GDM1 (cell line): ENCODE measurements at places on chromosomes 2 and 18.

DNA sequence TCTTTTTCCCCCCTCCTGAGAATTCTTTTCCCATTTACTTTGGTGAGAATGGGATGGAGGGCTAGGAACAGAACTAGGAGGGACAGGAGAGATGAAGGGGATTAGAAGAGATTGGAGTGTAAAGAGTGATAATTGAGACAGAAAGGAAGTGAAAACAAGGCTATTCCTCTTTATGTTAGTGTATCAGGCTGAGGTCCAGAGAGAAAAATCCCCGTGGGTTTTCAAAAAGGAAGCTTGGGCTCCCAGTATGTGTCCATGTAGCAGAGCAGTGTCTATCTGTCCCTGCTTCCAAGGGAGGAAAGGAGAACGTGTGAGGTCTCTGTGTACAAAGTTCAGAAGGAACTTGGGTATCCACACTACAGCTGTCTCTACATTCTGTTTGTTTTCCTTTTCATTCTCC is 59.9 kb upstream of the KCNE4 start:
- no peak for DNase-seq

DNA sequence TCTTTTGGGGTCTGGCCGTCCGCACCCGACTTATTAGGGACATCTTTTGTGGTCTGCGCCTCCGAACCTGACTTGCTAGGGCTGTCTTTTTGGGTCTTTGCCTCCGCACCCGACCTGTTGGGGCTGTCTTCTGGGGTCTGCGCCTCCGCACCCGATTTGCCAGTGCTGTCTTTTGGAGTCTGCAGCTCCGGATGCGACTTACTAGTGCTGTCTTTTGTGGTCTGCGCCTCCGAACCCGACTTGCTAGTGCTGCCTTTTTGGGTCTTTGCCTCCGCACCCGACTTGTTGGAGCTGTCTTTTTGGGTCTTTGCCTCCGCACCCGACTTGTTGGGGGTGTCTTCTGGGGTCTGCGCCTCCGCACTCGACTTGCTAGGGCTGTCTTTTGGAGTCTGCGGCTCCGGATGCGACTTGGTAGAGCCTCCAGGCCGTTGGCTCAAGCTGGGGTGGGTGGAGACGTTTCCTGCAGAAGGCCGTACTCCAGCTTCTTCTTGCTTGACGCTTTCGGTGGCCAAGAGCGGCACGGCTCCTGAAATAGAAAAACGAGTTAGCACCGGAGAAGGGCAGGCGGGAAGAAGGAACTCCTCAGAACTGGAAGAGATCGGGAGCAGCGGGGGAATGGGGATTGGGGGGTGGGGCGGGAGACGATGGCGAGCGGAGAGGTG is 498 bp downstream of the TGOLN2 start:
- DNase-seq = no peak

GRCh38 chr2:210860276-210860675 is 303.9 kb downstream of the CPS1 start:
- no peak for DNase-seq

DNA sequence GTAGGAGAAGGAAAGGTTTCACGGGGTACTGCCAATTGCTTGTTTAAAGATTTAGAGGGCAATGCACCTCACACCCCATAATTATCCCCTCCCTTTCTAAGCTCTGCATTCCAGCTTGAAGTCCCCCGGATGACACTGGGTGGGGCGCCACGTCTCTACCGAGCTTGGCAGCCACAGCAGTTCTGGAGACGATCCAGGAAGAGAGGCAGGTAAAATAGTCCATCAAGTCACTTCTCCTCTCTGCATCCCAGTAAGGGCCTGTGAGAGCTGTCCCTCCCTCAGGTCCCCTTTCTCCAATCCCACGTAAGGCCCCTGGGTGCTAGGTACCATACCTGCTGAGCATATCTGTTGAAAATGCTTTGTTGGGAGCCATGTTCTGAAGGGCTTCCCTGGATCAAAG is 65.7 kb downstream of the CAPN13 start:
- no peak for DNase-seq

GRCh38 chr2:139175510-139175909 is 395.3 kb upstream of the NXPH2 start:
- DNase-seq = no peak

DNA sequence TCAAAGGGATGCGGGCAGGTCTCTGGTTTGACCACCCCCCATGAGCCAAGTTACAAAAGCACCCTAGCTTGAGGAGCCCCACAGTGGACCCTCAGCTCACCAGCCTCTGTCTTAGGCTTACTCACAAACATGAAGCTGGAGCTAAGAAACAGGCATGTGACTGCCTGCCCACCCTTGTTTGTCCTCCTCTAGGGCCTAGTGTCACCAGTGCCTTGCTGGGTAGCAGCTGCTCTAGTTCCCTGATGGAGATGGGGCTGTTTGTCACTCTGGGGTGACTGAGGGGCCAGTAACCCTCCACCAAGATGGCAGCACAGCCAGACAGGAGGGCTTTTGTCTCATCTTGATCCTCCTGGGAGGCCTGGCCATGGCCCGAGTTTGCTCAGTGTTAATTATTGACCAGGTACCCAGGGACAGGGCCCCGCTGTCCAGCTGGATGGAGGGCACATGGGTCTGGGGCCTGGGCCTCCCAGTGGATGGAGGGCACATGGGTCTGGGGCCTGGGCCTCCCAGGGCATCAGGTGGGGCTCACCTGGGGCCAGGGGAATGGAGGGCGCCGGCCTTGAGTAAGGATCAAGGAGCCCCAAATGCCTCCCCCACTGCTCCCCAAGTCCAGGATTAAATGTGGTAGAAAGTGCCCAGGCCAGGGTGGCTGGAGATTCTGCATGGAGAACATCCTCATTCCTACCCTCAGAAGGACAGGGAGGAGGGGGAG is 185.9 kb upstream of the HAAO start:
- no peak for DNase-seq

- DNase-seq = no peak
Observed at GRCh38 chr2:136019306-136019705, 33.9 kb upstream of the DARS1 start.

DNA sequence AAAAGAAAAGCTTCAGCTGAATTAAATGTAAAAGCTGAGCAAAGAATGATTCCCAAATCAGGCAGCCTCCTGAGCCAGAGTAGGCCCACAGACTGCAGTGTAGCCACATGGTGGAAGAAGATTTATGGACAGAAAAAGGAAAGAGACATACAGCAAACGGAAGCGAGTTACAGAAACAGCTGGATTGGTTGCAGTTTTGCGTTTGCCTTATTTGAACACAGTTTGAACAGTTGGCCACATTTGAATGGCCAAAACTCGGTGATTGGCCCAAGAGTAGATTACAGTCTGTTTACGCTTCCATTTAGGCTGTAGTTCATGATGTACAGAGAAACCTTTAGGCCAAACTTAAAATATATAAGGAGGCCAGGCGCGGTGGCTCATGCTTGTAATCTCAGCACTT is 35.1 kb downstream of the SH2D6 start:
- DNase-seq = no peak

DNA sequence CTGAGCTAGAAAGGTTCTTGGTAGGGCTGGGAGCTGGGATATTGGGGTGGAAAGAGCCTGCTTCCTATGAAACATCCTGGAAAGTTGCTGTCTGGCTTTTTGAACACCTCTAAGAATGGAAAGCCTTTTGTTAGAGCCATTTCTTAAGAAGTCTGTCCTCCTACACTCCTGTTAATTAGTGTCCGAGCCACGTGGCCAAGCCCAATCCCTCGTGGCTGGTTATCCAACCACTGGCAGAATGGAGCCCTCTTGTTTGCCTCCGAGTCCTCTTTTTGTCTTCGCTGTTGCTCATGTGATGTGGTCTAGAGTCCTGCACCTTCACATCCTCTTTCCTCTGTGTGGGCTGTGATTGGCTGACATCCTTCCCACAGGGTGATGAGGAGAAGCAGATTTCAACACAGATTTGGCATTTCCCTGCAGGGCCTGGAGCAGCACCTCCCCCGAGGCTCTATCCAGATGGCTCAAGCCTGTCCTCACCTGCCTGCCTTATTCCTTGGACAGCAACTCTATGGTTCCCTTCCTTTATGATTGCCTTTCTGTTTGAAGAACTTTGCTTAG is 8.2 kb upstream of the TOGARAM2 start:
- no peak for DNase-seq

DNA sequence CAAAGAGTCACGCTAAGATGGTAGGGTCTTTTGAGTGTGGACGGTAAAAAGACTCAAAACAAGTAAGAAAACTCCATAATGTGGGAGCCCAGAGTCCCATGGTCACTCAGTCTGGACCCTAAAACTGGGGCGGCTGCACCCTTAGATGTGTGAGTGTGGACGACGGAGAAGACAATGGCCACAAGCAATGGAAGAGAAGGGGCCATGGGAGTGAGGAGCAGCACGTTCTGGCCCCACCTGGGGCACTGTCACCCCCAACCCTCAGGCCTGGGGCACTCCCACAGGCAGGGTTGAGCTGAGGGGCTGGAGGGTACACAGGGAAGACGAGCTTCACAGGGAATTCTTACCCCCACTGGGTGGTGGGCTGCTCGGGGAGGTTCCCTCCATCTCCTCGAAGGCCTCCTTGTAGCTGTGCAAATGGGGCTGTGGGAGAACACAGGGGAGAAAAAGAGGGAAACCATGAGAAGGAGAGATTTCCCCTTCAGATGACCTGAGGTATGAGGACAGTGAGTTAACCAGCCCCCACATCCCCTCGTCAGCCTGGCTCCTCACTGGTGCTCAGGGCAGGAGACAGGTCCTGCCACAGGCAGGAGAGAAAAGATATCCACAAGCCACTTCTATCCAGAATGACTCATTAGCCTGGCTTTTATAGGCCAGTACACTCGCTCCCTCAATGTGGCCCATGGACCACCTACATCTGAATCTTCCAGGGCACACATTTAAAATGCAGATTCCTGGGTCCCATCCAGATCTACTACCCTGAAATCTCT is 167.9 kb downstream of the TNS1 start:
- no peak for DNase-seq

DNA sequence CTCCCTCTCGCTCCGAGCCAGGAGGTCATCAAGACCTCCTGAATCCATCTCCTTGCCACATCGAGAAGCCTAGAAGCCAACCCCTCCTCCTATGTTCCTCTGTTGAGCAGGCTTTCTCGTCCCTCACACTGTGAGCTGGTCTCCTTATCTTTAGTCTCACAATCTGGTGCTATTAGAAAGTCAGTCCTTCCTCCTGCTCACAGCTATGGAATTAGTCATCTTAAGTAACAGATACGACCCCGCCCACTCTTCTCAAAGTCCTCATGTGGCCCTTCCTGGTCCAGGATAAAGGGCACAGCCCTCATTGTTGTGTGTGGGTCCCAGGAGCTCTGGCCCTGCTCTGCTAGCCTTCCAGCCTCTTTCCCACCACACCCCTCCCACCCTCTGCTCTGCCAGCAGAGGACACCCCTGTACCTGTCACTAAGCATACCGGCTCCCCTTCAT is 41.4 kb upstream of the TRIB2 start:
- no peak for DNase-seq
